ENCODE measurements at places on chromosomes 2 and 18. TPM values are rescaled to one million over a fixed set of nuclear protein-coding genes. Genes with fewer than 3 reads are reported as not detected.

The ST3GAL5 gene
- 4.0 TPM for total RNA-seq

DNA sequence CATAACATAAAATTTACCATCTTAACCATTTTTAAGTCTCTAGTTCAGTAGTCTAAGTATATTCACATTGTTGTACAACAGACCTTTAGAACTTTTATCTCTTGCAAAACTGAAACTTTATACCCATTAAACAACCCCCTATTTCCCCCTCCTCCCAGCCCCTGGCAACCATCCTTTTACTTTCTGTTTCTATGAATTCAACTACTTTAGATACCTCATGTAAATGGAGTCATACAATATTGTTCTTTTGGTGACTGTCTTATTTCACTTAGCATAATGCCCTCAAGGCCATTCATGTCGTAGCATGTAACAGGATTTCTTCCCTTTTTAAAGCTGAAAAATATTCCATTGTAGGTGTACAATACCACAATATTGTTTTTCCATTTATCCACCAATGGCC is 129.8 kb downstream of the PDE11A start:
- H3K4me1 ChIP-seq = no peaks in the 10 kb centered on the region
- no peak for DNase-seq
- H3K27me3 ChIP-seq = no peaks in the 10 kb centered on the region
- no peaks in the 10 kb centered on the region for H3K36me3 ChIP-seq

The MAPRE3 gene
- 29.8 TPM for total RNA-seq

DNA sequence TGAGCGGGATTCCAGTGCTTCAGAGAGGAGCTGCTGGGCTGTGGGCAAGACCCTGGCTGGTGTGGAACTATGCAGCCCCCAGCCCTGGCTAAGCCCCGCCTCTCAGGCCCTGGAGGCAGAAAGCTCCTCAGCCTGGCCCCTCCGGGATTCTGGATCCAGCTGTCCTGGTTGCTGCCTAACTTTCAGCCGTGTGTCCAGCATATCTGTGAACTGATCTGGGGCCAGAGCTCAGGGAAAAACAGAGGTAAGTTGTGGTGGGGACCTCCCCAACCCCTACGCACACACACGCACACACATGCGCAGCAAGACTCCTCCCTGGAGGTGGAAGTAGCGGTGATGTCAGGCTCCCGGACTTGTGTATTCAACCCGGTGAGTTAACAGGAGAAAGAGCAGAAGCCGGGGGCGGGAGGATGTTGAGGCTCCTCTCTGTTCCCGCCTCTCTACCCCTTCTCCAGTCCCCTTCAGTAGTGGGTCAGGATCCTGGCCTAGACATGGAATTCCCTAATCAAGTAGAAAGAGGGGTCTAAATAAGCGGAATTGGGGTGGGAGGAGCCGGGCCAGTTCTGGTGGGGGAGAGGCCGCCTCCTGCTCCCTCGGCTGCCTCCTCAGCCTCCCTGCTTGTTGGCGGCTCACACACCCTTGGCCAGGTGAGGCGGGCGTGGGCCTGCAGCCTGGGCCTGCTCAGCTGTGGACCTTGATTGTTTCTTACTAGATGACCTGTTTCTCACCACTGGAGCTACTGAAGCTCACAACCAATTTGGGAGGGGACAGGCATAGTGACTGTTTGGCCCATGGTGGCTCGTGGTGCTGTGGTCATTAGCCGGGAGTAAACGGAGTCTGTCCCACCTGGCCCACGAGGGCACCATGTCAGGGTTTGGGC is 33.4 kb downstream of the SIX2 start:
- no peaks in the 10 kb centered on the region for H3K36me3 ChIP-seq
- 0 out of 2 replicates have a peak overlapping the region, but pooled peaks have one; percentile 6 for H3K4me3 ChIP-seq
- no peak for DNase-seq
- H3K4me1 ChIP-seq = no peaks in the 10 kb centered on the region
- H3K27ac ChIP-seq = no peak overlapping the region
- peaks cover 31% of the 10 kb centered on the region for H3K27me3 ChIP-seq

The GALNT14 gene
- not detected for total RNA-seq

DNA sequence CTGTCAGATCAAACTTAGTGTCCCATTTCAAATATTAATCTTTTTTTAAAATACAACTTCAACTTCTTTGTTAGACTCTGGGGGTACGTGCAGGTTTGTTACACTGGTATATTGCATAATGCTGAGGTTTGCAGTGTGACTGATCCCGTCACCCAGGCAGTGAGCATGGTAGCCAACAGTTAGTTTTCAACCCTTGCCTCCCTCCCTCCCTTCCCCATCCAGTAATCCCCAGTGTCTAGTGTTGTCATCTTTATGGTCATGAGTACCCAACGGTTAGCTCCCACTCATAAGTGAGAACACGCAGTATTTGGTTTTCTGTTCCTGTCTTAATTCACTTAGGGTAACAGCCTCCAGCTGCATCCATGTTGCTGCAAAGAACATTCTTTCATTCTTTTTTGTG is 23.9 kb downstream of the NOL10 start:
- H3K36me3 ChIP-seq = peaks cover 70% of the 10 kb centered on the region
- no peaks in the 10 kb centered on the region for H3K27me3 ChIP-seq
- no peaks in the 10 kb centered on the region for H3K4me1 ChIP-seq
- no peak for DNase-seq
- no peak overlapping the region for H3K4me3 ChIP-seq
- H3K27ac ChIP-seq = no peak overlapping the region

- peaks cover 67% of the 10 kb centered on the region for H3K36me3 ChIP-seq
- no peak overlapping the region for H3K4me3 ChIP-seq
- H3K27me3 ChIP-seq = no peaks in the 10 kb centered on the region
- H3K27ac ChIP-seq = no peak overlapping the region
These were observed 9.0 kb downstream of the BZW1 start for GRCh38 chr2:200820573-200821234.
